Suprapubic skin (tissue), 4 donors: ENCODE measurements at places on chromosomes 3 and 15. TPM values are rescaled to one million over a fixed set of nuclear protein-coding genes. Genes with fewer than 3 reads are reported as not detected.

ZNF621 gene
- total RNA-seq = 9.5 TPM

LMOD3 gene
- total RNA-seq = not detected

SNAPC5 gene
- 22.1 TPM for total RNA-seq

NMNAT3 gene
- 25.3 TPM for total RNA-seq

MYL3 gene
- total RNA-seq = not detected

ANKDD1A gene
- total RNA-seq = 2.9 TPM

GRCh38 chr3:53046171-53047170 is 598 bp upstream of the SFMBT1 start:
- DNase-seq = no peak

- DNase-seq = no peak
Observed at GRCh38 chr3:55177749-55178148, 249.9 kb upstream of the LRTM1 start.

DNA sequence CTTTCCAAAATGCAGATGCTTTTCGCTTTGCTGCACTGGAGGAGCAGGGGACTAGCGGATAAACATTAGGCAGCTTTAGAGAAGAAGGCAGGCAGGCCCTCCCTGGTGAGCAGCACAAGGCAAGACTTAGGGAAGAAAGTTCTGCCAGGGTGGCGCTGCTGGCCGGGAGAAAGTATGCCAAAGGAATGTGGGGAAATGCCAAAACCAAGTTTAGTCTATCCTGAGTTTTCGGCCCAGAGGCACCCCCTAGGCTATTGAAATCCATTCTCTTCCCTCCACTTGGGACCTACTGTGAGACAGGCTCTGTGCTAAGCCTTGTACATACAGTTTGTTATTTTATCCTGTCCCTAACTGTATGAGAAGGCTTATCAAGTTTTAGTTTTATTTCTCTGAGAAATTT is 9.2 kb downstream of the SHC4 start:
- DNase-seq = no peak

DNA sequence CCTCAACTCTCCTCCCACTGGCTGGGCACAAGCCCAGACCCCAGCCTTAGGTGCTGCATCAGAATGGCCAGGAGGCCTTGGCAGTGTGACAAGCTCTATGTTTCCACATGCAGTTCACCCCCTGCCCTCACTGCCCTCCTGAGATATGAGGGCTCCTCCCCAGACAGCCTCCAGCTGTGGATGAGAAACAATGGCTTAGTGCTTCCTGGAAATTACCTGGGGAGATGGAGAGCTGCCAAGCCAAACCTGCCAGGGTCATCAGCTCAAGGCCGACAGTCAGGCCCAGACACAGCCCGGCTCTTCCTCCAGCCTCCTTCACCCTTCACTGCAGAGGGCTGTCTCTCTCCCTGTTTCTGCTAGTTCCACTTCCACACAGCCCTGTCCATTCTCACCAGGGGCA is 76.3 kb downstream of the MYLK start:
- no peak for DNase-seq

DNA sequence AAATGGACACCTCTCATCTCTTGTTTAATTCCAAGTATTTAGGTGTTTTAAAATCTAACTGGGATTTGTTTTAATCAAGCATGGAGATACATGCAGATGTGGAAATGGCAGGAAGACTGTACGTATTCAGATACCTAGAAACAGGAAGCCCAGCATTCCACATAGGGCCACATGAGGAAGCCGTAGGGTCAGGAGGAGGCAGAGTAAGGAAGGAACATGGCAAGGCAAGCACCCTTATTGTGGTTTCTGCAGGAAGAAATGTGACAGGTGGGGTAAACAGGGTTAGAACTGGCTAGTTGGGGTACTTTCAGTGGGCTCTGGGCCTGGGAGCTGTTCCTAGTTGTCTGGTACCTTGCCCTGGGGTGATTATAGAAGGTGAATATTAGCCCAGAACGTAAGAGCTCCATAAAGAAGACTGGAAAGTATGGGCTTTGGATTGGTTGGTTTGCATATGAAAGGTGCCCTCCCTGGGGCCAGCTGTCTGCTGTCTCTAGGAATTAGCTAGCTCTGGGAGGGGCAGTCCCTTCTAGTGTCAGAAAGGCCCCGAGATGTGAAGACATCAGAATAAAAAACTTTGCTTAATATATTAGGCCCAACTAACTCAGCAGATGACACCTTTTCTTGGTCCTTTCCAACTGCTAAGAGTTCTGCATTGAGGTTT is 107.7 kb upstream of the CADPS start:
- DNase-seq = no peak

GRCh38 chr3:165885558-165886270 is 48.5 kb upstream of the BCHE start:
- DNase-seq = no peak

DNA sequence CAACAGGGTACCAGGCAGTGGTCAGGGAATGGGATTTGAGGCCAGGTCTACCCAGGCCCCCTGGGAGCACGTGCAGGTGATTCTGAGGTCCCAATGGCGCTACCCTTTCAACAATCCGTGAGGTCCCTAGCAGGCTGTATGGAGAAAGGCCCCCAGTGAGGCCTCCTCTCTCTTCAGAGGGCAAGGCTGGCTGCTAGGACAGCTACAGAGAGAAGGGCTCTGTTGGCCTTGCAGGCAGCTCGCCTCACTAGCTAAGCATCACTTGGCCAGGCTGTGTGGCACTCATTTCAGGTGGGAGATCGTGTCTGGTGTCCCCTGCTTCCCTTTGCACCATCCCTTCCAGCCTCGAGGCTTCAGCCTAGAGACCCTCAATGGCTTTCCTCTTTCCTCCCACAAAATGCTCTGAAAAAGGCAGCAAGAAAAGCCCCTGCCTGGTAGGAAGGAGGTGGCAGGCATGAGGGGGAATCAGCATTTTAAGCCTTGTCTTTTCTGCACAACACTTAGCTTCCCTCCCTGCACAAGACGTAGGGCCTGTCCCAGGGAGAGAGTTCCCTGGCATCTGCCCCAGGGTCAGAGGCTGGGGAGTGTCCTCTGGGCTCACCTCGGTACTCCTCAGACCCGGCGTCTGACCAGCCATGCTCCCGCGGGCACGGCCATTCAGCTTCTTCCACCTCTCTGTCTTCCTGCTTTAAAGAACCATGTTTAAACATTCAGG is 111.8 kb downstream of the ASB7 start:
- DNase-seq = peak; percentile 29

- DNase-seq = no peak
Observed at GRCh38 chr3:101240719-101241399, 79.5 kb downstream of the IMPG2 start.

DNA sequence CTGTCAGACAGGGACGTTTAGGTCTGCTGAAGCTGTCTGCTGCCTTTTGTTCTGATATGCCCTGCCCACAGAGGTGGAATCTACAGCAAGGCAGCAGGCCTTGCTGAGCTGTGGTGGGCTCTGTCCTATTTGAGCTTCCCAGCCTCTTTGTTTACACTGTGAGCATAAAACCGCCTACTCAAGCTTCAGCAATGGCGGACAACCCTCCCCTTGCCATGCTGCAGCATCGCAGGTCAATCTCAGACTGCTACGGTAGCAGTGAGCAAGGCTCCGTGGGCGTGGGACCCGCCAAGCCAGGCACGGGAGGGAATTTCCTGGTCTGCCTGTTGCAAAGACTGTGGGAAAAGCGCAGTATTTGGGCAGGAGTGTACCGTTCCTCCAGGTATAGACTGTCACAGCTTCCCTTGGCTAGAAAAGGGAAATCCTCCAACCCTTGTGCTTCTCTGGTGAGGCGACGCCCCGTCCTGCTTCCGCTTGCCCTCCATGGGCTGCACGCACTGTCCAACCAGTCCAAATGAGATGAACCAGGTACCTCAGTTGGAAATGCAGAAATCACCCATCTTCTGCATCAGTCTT is 71.4 kb downstream of the SPSB4 start:
- DNase-seq = peak; percentile 44

- no peak for DNase-seq
Observed at GRCh38 chr3:59313365-59313764, 263.5 kb upstream of the CFAP20DC start.

DNA sequence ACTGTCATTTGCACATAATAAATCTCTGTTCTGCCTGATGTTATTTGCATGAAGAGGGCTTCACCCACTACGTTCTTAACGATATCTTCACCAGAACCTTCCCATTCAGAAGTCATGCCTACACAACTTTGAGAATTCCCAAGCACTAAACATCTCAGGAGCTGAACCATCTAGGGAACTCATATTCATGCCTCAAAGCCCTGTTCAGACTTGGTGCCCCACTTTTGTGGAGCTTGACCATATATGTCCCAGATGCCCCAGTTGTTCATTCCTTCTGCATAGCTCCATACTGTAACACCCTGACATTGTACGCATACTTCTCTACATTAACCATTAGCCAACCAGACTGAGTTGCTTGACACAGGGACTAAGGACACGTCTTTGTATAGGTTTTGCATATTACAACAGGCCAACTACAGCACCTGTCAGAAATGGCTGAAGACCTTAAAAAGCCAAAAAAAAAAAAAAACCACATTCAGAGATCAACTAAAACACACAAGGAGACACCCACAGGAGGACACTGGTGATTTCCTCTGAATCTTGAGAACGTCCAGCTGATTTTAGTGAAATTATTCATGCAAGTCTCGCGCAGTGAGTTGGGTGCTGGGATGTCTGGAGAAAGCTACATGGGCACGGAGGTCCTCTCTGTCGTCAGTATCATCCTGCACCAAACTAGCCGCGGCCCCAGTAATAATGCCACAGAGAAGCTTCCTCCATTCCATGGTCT is 141.4 kb downstream of the FOXP1 start:
- DNase-seq = no peak

DNA sequence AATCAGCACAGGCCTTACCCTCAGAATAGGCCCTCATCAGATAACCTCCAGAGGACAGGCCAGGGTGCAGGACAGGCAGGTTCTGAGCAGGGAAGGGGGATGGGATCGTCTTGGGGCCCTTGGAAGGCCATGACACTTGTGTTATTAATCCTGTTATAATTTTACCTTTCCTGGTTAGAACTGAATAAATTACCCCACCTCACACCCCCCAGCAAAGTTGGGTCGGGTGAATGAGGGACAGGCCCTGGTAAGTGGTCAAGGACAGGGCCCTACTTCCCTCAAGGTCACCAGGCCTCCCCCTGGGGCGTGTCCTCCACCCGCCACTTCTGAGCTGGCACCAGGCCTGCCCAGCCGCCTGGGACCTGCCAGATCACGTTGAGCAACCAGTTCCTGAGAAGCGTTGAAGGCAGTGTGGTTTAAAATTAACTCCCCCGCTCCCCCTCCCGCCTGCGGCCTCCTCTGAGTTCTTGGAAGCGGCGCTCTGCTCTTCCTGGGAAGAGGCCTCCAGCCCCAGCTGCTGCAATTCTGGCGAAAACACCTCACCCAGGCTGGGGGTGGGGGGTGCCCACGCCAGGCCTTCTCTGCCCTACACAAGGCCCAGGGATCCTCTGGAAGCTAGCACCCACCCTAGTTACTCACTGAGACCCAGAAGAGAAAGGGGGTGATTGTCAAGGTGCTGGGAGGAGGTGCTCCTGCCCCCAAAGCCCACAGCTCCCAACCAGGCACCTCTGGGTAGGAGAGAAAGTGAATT is 10.6 kb downstream of the CISH start:
- peak; percentile 97 for DNase-seq

DNA sequence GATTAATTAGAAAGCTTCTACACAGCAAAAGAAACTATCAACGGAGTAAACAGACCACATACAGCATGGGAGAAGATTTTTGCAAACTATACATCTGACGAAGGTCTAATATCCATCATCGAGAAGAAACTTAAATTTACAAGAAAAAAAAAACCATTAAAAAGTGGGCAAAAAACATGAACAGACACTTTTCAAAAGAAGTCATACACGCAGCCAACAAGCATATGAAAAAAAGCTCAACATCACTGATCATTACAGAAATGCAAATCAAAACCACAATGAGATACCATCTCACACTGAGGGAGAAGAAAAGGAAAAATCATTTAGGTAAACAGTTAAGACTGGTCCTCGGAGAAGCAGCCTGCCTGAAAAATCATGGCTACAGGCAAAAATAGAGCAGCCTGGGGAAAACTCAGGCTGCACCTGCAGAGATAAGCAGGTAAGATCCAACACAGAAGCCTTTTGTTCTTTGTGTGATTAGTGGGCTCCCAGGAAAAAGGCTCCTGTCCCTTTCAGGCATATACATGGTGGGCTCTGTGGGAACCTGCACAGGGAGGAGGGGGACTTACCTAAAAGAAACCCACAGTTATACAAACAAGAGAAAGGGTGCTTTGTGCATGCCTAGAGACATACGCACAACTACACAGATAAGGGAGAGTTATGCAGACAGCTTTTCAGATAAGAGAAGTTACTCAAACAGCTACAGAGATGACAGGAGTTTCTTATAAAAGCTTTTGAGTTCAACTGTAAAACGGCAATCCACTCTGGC is 49.3 kb downstream of the C3orf70 start:
- DNase-seq = no peak

DNA sequence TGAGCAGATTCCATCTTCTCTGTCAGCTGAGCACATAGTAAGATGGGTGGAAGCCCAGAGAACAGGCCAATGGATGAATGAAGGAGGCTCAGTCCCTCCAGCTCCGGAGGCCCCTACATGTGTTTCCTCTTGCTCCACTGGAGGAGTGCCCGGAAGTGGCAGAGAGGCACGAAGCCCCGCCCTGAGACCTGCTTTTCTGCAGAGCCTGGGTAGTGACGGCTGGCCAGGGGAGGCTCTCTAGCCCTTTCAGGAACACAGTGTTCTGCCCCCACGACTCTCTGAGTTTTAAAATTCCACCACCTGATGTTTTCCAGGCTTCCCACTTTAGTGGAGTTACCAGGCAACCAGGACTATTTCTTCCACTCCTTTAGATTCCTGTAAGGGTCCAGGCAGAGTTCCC is 149.4 kb upstream of the SLC6A11 start:
- no peak for DNase-seq

- DNase-seq = no peak
Observed at GRCh38 chr15:66724732-66725463, 22.9 kb downstream of the SMAD6 start.

GRCh38 chr3:60659098-60659497 is 592.2 kb downstream of the FHIT start:
- DNase-seq = no peak

GRCh38 chr3:157865352-157866000 is 240.7 kb downstream of the SHOX2 start:
- DNase-seq = no peak

GRCh38 chr3:54188176-54188791 is 65.9 kb downstream of the CACNA2D3 start:
- no peak for DNase-seq

GRCh38 chr15:61146091-61146930 is 82.8 kb downstream of the RORA start:
- no peak for DNase-seq

- DNase-seq = no peak
Observed at GRCh38 chr3:64932016-64932518, 244.3 kb upstream of the ADAMTS9 start.

- no peak for DNase-seq
Observed at GRCh38 chr15:73802431-73803041, 49.4 kb upstream of the INSYN1 start.

- DNase-seq = no peak
Observed at GRCh38 chr3:155891321-155891720, 20.9 kb downstream of the GMPS start.
